Activated CD4-positive, alpha-beta memory T cell treated with anti-CD3 and anti-CD28 coated beads for 36 hours (primary cell): ENCODE measurements at places on chromosomes 13 and 19. TPM values are rescaled to one million over a fixed set of nuclear protein-coding genes. Genes with fewer than 3 reads are reported as not detected.

The ZNF442 gene
- 2.3 TPM for total RNA-seq

- no peak for DNase-seq
- H3K4me1 ChIP-seq = no peaks in the 10 kb centered on the region
- no peak overlapping the region for H3K4me3 ChIP-seq
- no peaks in the 10 kb centered on the region for H3K27me3 ChIP-seq
- H3K36me3 ChIP-seq = no peaks in the 10 kb centered on the region
- no peak overlapping the region for H3K27ac ChIP-seq
These were observed 248.8 kb downstream of the DACH1 start for GRCh38 chr13:71618159-71618558.

The CD37 gene
- total RNA-seq = 181 TPM

The RPS28 gene
- 2,068 TPM for total RNA-seq

- H3K4me1 ChIP-seq = peaks cover 54% of the 10 kb centered on the region
- no peaks in the 10 kb centered on the region for H3K36me3 ChIP-seq
- H3K27me3 ChIP-seq = no peaks in the 10 kb centered on the region
- H3K4me3 ChIP-seq = no peak overlapping the region
- H3K27ac ChIP-seq = no peak overlapping the region
These were observed 31.6 kb downstream of the MBNL2 start for GRCh38 chr13:97253581-97254293.

GRCh38 chr19:4352701-4353121 is 9.3 kb downstream of the MPND start:
- no peak overlapping the region for H3K27ac ChIP-seq
- no peak overlapping the region for H3K4me3 ChIP-seq
- peaks cover 1% of the 10 kb centered on the region for H3K36me3 ChIP-seq
- DNase-seq = peak; percentile 61

- H3K27me3 ChIP-seq = no peaks in the 10 kb centered on the region
- peaks cover 4% of the 10 kb centered on the region for H3K4me1 ChIP-seq
- no peak overlapping the region for H3K4me3 ChIP-seq
- peaks cover 23% of the 10 kb centered on the region for H3K36me3 ChIP-seq
- no peak for DNase-seq
- H3K27ac ChIP-seq = no peak overlapping the region
These were observed 8.0 kb downstream of the MBD3 start for GRCh38 chr19:1584500-1585242.

GRCh38 chr13:25733696-25734435 is 317.9 kb downstream of the SHISA2 start:
- no peak overlapping the region for H3K27ac ChIP-seq
- no peaks in the 10 kb centered on the region for H3K36me3 ChIP-seq
- H3K4me3 ChIP-seq = no peak overlapping the region
- peaks cover 7% of the 10 kb centered on the region for H3K4me1 ChIP-seq
- no peak for DNase-seq
- H3K27me3 ChIP-seq = peaks cover 1% of the 10 kb centered on the region

DNA sequence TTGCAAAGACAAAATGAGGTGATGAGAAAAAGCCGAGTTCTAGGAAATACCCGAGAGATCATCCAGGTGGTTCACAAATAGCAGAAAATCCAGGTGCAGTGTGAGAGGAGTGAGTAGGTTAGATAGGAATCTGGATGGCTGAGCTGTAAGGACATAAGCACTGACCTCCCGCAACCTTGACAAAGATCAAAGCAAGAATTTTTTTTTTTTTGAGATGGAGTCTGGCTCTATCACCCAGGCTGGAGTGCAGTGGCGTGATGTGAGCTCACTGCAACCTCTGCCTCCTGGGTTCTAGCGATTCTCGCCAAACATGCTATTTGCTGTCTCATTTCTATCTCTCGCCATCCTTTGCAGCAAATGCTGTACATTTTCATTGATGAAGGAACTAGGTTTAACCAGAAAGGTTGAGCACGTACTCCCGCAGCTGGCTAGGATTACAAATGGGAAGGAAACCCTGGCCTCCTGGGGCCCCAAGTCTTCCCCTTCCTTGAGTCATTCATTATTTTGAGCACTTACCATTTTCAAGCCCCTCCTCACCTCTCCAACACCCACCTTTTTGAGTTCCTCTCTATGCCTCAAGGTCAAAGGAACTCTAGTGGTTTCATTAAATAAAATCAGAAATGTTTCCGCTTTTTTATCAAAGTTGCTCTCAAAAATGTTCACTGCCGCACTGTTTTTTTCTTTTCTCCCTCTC is 38.8 kb downstream of the NLRP12 start:
- peaks cover 6% of the 10 kb centered on the region for H3K27me3 ChIP-seq
- no peak for DNase-seq
- no peaks in the 10 kb centered on the region for H3K4me1 ChIP-seq
- no peak overlapping the region for H3K4me3 ChIP-seq

DNA sequence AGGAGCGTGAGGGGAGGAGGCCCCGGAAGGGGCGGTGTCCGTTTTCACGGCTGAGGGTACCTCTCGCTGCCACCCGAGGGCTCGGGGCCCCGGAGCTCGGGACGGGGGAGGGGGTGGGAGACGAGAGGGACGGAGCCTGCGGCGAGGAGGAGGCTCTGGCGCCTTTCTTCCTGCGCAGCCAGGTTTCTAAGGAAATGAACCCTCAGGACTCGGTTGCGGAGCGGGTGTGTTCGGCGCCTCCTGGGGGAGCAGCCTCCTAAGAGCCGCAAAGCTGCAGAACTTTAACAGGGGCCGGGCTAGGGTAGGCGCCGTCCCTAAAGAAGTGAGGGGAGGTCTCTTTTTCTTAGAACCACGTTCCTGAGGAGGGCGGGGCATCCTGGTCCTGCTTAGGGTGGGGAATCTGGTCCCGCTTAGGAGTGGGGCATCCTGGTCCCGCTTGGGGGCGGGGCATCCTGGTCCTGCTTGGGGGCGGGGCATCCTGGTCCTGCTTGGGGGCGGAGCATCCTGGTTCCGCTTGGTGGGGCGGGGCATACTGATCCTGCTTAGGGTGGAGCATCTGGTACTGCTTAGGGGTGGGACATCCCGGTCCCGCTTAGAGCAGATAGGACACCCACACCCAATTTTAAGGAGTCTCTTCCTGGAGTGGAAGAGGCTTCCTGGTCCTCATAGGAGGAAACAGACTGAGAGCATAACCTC is 6.2 kb downstream of the SYT5 start:
- DNase-seq = peak; percentile 69
- H3K4me3 ChIP-seq = peak overlapping the region; percentile 43
- peaks cover 5% of the 10 kb centered on the region for H3K4me1 ChIP-seq
- H3K36me3 ChIP-seq = no peaks in the 10 kb centered on the region
- H3K27ac ChIP-seq = no peak overlapping the region

The GSX1 gene
- total RNA-seq = not detected

GRCh38 chr13:75423946-75424345 is 58.0 kb downstream of the TBC1D4 start:
- no peak overlapping the region for H3K4me3 ChIP-seq
- no peak for DNase-seq
- peaks cover 23% of the 10 kb centered on the region for H3K27me3 ChIP-seq
- no peaks in the 10 kb centered on the region for H3K4me1 ChIP-seq

The UHRF1 gene
- 118 TPM for total RNA-seq

DNA sequence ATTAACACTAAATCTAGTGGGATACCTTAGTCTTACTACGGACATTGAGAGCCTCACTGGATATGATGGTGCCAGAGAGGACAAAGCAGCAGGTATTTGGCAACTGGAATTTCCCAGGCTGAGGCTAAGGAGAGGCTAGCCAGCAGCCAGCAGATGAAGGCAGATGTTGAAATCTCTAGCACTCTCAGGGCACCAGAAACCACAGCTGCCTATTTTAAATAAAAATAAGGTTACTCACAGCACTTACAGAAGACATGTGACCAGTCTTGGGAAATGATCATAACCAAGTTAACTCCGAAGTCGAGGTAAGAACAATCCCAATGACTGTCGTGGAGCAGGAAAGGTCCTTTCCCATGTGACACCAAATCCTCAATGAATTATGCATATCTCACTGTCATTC is 1726.0 kb downstream of the EFNB2 start:
- no peak overlapping the region for H3K4me3 ChIP-seq
- DNase-seq = no peak
- H3K27me3 ChIP-seq = no peaks in the 10 kb centered on the region

GRCh38 chr13:112072534-112073244 is 5.7 kb downstream of the SOX1 start:
- H3K27ac ChIP-seq = no peak overlapping the region
- peaks cover 12% of the 10 kb centered on the region for H3K36me3 ChIP-seq
- no peak overlapping the region for H3K4me3 ChIP-seq
- H3K4me1 ChIP-seq = peaks cover 8% of the 10 kb centered on the region
- DNase-seq = no peak
